ENCODE measurements at places on chromosomes 16 and 17.

GRCh38 chr16:30609002-30609925, 925 bp downstream of the ZNF689 start:
- peak; percentile 54 for DNase-seq

- DNase-seq: no peak
Measured at GRCh38 chr17:50871898-50872297, 5.7 kb upstream of the TOB1 start.

GRCh38 chr17:32482568-32483320, 4.0 kb upstream of the CDK5R1 start:
- no peak for DNase-seq

- DNase-seq: peak; percentile 87
Measured at GRCh38 chr16:31367853-31368252, 12.9 kb downstream of the ITGAX start.

GRCh38 chr16:75420987-75421819, 12.1 kb downstream of the CFDP1 start:
- peak; percentile 89 for DNase-seq

DNA sequence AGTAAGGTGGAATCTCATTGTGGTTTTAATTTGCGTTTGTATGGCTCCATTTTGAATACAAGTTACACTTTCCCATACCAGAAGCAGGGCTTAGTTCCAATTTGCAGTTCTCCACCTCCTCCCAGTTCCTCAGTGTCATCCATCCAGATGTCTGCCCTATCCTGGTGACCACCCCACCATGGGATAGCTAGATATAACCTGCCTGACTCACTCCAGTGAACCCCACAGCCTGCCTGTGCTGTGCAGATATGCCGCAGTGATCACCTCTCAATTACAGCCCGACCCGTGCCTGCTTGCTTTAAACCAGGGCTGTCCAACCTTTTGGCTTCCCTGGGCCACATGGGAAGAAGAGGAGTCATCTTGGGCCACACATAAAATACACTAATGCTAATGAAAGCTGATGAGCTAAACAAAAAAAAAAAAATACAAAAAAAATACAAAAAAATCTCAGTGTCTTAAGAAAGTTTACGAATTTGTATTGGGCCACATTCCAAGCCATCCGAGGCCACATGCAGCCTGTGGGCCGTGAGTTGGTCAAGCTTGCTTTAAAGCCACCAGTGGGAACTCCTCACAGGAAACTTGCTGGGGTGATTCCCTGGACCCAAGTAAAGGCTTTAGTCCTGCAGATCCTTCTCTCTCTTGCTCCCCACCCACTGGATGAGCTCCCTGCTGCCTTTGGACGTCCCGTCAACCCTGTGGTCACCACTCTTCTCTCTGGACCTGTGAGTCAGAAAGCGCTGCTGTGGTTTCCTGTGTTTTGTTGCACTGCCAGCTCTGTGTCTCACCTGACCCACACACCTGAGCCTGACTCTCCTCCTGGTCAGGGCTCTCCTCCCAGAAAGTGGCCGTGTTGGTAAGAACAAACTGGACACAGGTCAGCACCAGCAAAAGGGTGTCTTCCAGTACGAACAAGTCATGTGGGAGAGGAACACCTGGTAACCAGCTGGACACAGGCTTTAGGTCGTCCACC, 83.0 kb downstream of the EMP2 start:
- peak; percentile 12 for DNase-seq

DNA sequence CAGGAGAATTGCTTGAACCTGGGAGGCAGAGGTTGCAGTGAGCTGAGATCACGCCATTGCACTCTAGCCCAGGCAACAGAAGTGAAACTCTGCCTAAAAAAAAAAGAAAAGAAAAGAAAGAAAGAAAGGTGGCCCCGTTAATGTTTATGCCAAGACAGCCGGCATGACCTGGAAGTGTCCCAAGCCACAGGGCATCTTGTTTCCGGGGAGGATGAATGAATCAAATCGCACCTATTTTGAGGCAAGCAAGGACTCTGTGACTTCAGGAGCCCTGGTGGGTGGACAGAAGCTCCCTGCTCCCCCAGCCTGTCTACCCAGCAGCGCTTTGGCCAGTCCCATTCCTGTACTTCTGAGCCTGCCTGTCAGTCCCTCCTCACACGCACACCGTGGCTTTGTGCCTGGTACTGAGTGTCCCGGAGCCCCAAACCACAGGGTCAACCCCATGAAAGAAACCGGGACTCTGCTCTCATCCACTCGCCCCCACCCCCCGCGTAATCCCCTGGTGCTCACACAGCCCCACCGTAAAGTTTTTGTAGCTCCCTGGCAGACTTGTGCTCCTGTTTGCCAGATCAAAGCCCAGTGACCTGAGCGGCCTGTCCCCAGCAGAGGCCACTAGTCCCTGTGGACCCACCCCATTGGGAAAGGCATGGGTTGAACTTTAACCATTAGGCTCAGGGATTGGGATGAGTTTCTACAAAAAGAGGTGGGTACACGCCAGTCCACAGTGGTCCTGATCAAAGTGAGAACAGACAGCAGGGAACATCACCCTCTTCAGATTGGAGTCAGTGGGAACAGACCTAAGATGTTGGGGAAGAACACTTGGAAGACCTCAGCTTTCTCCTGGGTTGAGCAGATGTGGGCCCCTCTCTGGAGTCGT, 19.3 kb downstream of the CD2BP2 start:
- peak; percentile 58 for DNase-seq

DNA sequence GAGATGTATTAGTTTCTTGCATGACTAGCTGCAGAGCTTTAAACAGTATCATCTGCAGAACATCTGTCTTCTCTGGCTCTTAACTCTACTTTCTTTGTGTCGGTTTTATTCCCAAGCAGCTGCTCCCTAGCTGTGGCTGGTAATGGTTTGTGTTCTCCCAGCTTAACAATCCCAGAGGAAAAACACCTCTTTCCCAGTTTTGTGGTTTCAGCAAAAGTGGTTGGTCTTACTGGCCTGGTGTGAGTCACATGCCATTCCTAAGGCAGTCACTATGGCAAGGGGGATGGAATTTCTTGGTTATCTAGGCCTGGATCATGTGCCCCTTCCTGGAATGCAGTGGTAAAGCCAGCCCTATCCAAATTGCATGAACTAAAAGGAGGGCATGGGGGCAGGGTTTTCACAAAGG, 27.5 kb downstream of the OMG start:
- DNase-seq: no peak

DNA sequence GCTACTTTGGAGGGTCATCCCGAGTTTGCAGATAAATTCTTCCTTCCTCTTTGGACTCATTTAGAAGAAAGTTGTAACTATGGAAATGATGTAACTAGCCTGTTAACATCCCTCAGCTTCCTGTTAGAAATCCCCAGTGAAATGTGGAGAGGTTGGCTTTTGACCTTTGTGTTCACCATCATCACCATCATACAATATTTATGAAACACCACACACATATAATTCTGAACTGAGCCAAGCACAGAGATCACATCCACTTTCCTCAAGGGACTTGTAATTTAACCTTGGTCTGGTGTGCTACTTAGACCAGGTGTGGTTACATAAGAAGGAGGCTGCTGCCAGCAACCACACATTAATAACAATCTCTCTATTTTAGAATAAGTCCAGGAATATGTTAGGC, 2.5 kb downstream of the CAPNS2 start:
- DNase-seq: peak; percentile 83

GRCh38 chr16:53282975-53283946, 151.0 kb upstream of the RBL2 start:
- DNase-seq: peak; percentile 65

- no peak for DNase-seq
Measured at GRCh38 chr16:69350536-69351133, 951 bp downstream of the TMED6 start.

- no peak for DNase-seq
Measured at GRCh38 chr16:56263711-56264608, 72.7 kb downstream of the GNAO1 start.

GRCh38 chr17:48131216-48131824, 23.8 kb downstream of the SNX11 start:
- DNase-seq: peak; percentile 77

DNA sequence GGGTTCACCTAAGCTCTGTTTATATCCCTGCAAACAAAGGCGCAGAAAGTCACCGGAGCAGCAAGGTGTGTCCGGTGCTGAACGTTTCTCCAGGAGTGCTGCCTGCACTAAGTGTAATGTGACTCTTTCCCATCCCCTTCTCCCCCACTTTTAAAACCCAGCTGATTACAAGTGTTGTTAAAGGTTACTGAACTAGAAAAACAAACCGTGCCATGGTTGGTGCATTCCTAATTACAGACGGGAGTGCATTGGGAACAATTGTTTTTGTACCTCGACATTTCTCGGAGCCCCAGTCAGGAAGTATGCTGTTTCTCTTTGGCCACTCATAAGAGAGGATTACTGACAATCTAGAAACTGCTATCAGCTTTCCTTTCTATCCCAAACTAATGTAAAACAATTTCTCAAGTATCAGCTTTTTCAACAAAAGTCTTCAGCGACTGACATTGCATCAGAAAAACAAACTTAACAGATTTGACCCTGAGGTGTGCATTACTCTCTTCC, 441.0 kb upstream of the SALL1 start:
- DNase-seq: no peak

DNA sequence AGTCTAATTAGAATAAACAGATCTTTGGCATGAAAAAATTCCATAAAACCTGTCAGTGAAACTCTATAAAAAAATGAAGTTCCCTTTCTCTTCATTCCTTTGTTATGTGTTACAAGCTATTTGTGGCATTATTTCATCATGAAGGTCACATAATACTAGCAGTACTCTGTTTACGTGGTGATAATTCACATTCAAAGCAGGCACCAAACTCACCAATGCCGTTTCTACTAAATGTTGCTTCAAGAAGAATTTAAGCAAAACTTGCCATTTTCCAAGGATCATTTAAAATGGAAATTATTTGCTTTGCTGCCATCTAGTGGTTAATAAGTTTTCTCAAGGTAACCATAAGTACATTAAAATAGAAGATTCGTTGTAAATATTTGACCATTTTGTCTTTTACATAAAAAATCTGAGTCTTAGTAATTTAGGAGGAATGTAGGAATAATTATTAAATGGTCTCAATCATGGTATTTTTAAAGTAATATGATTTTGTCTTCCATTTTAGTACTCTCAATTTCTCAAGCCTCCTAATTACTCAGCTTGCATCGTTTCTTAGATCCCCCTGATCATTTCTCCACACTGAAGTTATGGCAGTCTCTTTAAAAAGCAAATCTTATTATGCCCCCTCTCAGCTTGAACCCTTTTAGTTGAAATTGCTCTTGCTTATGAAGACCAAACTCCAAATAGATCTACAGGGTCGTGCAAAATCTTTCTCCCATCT, 80.8 kb downstream of the OMG start:
- peak; percentile 70 for DNase-seq

GRCh38 chr17:9406046-9406606, 169.5 kb downstream of the STX8 start:
- DNase-seq: no peak

DNA sequence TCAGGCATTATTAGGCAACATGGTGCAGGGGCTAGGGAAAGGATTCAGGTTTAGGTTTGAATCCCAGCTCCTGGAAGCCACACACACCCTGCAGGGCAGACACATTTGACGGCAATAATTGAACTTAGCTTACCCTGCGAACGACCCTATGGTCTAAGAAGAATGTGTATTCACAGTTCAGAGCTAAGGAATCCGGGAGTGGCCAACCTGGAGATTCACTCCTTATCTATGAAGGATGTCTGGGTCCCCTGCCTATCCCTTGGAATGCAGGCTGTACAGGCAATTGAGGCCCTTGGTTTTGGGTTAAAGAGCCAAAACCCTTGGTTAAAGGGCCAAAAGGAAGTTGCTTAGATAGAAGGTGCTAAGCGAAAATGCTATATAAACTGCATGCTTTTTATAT, 2.9 kb upstream of the SYT17 start:
- no peak for DNase-seq

DNA sequence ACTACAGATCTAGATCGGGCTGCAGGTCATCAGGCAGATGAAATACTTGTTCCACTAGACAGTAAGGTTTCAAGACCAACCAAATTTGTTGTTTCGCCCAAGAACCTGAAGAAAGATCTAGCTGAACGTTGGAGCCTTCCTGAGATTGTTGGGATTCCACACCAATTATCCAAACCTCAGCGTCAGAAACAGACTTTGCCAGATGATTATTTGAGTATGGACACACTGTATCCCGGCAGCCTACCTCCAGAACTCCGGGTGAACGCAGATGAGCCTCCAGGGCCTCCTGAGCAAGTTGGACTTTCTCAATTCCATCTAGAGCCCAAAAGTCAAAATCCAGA, 14.4 kb downstream of the LRRC37B start:
- no peak for DNase-seq

DNA sequence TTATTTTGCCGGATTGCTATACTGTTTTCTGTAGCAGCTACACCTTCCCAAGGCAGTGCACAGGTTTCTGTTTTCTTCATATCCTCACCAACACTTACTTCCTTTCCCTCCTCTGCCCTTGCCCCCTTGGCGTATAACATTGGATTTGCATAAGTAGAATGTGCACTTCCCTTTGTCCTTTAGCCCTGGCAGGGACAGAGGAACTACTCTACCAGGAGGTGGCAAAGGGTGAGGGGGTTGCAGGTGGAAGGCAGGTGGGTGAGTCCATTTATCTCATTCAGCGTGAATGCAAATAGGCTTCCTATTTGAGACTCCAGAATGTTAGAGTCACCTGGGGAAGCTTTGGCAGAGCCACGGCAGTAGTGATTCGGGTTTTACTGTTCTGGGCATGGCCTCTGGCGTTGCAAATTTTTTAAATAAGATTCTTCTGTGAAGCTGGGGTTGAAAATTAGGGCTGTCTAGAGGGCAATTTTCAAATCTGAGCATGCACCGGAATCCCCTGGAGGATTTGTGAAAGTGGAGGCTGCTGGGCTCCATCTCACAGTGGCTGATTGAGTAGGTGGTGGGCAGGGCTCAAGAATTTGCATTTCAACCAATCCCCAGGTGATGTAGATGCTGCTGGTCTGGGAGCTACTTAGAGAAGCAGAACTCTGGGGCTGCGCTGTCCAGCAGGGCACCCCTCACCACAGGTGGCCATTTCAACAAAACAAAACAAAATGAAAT, 84.7 kb downstream of the PLCG2 start:
- DNase-seq: no peak

GRCh38 chr17:11324021-11324420, 83.0 kb downstream of the SHISA6 start:
- DNase-seq: no peak

- DNase-seq: no peak
Measured at GRCh38 chr16:59295993-59296736, 562.0 kb upstream of the GOT2 start.

GRCh38 chr16:11253009-11253994, 2.7 kb downstream of the SOCS1 start:
- DNase-seq: peak; percentile 61

Data from NB4 (cell line).